GM03348 (cell line): ENCODE measurements at places on chromosomes 2 and 18.
A peak's percentile ranks its signal among the peaks of the same experiment; 100 is the strongest.

GRCh38 chr18:46421973-46422551 is 235.0 kb downstream of the LOXHD1 start:
- DNase-seq, result no peak

GRCh38 chr2:28406-28975 is 17.8 kb downstream of the FAM110C start:
- DNase-seq, result no peak

GRCh38 chr2:65186872-65187851 is 40.5 kb upstream of the ACTR2 start:
- DNase-seq, result peak; percentile 91

DNA sequence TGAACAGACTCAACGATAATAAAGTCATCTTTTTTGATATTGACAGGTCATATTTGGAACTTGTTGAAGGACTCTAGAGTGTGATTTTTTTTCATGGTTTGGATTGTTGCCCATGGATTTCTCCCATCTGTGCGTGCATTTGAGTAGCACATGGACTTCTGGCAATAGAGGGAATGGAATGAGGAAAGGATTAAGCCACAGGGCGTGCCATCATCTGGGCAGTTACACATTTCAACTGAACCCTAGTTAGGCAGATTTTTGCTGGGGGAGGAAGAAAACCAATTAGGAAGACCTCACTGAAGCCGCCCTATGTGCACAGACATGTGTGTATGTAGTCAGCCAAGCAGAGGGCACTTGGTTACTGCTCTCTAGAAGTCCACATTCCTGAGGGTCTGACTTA is 72.6 kb downstream of the TPGS2 start:
- DNase-seq, result peak; percentile 82

DNA sequence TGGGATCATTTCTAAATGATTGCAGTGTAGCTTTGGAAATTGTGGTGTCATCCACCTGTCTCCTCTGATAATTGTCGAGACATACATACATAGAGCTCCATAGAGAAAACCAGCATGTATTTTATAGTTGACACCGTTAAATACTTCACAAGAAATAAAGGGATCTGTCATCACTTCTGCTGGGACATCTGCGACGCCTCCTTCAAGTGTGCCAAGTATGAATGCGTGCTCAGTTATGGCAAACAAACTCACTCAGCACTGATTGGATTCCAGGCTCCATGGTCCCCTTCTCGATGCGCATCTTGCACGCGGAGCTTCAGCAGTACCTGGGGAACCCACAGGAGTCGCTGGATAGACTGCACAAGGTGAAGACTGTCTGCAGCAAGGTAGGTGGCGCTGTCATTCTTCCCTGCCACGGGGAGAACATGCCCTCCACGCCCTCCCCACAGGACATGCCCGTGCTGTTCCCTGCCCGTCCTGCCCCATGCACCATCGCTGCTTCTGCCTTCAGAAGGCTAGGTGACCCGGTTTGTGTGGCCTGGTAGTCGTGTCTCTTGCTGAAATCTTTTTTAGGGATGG is 64.1 kb downstream of the TRAPPC12 start:
- DNase-seq, result no peak

DNA sequence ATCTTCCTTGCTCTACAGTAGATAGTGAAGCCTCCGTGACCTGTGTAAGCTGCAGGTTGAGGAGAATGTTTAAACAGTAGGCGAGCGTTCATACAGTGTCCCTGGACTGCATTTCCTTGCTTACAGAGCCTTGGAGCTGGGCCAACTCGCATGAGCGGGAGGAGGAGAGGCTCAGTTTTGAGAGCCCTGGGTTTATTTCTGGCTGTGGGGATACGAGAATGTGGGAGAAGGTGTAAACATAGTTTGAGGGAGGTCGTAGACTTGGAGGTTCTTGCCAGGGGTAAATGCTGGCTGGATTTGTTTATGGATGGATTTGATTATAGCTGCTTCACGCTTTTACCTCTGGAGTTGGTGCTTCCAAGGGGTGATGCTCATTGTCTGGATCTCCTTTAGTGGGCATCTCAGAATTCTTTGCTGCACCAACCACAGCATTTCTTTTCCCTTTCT is 20.8 kb downstream of the CRIM1 start:
- no peak for DNase-seq

- DNase-seq, result no peak
Measured at GRCh38 chr2:233828546-233829192, 25.7 kb downstream of the HJURP start.

DNA sequence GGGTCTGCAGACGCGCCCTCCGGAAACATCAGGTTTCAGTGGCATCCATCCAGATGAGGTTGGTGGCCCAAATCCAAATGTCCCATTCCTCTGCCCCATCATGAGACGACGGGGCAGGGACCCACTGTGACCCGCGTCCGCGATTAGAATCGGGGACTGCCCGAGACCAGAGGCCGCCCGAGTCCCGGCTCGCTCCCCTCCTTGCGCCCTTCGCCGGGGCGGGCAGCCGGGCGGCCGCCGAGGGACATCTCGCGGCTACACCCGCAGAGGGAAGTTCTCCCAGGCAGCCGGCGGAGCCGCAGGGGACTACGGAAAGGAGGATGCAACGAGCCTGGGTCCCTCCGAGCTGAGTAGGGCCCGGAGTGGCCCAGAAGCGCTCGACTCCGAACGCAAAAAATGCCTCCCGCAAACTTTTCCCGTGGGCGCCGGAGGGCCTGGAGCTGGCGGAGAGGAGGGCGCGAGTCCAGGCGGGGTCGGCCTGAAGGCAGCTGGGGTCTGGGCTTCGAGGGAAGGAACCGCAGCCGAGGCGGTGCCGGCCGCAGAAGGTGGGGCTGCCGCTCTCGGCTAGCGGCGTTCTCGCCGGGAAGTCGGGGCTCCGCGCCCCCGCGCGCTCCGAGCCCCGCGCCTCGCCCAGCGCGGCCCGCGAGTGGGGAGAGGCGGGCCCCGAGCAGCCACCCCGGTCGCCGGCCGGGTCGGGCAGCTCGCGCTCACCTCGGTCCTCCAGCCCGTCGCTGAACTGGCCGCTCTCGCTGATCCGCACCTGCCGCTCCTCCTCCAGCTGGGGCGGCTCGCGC is 580 bp downstream of the TMEM163 start:
- DNase-seq, result peak; percentile 33

- DNase-seq, result no peak
Measured at GRCh38 chr2:231794383-231794782, 8.1 kb downstream of the COPS7B start.

DNA sequence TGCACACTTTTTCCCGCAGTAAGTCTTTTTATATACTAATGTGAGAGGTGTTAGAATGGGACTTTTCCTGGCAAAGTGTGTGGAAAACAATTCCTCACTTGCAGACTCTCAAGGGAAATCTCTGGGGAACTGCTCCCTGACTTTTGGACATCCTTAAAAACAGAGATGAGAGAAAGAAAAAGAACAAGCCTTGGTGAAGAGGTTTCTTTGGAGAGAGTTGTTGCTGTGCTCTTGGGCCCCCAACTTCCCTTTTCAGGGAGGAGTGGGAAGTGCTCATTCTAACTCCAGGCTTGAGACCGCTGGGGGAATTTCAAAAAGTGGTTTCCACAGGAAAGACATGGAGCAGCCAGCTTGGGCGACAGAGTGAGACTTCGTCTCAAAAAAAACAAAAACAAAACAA is 142.6 kb upstream of the SPRED2 start:
- DNase-seq, result no peak

GRCh38 chr2:203018181-203018580 is 3.5 kb downstream of the NBEAL1 start:
- no peak for DNase-seq

DNA sequence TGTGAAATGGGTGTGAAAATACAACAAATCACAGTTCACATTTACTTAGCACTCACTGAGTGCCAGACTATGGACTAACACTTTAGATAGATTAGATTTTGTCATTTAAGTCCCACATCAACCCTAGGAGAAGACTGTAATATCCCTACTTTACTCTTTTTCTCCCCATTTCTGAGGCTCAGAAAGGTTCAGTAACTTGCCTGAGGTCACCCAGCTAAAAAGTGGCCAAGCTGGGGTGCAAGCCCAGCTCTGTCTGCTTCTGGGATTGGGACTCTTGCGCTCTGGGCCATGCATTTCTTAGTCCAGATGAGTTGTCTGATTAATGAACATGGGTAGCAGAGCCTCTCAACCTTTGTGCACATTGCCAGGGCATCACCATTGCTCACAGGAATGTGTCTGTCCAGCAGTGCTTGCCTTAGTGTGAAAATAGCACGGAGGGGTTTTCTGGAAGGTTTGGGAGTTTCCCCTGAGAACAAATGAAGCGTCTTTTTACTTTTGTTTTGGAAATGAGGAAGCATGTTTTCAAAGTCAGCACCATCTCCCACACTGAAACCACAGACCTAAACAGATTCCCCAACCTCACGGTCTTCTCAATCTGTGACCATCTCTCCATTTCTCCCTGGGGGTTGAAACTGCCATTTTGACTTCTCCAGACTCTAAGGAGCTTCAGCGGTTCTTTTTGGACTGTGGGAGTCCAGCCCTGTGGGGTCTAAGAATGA is 31.9 kb downstream of the NRP2 start:
- no peak for DNase-seq

GRCh38 chr18:78742218-78742745 is 237.3 kb upstream of the SALL3 start:
- no peak for DNase-seq

DNA sequence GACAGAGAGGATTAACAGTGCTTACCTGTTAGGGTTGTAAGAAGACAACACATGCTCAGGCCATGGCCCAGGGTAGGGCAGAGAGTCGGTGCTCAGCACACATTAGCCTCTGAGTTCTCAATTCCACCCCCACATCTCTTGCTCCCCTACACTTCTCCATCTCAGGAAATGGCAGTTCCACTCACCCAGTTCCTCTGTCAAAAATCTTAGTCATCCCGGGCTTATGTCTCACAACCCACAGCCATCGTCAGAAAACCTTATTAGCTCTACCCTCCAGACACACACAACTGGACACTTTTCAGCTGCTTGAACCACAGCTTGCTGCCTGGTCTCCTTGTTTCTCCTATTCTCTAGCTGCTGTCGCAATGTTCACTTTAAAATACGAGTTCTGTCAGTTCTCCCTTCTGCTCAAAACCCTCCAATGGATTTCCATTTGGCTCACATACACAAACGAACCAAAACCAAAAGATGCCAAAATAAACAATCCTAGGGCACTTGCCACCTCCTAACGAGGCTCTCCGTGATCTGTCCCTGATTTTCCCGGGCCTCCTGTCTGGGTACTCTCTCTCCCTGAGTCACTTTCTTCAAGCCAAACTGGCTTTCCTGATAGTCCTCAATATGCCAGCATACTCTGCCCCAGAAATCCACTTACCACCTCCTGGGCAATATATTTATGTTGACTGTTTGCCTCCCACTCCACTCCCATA is 89.7 kb downstream of the KCTD1 start:
- no peak for DNase-seq

DNA sequence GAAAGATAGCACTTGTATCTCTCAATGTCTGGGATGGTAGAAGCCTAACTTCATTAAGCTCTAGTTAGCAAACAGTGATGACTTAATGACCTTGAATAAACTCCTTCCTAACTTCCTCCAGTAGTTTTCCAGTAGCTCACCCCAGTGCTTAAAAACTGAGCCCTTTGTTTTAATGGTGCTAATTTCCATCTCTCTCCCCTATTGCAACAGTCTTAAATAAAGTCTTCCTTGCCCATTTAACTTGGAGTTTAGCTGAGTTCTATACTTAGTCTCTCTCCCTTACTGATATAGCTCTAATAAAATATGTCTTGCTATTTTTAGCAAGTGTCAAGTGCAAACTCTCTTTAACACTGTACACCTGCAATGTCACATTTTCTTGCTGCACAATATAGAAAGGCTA is 267.0 kb downstream of the CCDC85A start:
- no peak for DNase-seq

DNA sequence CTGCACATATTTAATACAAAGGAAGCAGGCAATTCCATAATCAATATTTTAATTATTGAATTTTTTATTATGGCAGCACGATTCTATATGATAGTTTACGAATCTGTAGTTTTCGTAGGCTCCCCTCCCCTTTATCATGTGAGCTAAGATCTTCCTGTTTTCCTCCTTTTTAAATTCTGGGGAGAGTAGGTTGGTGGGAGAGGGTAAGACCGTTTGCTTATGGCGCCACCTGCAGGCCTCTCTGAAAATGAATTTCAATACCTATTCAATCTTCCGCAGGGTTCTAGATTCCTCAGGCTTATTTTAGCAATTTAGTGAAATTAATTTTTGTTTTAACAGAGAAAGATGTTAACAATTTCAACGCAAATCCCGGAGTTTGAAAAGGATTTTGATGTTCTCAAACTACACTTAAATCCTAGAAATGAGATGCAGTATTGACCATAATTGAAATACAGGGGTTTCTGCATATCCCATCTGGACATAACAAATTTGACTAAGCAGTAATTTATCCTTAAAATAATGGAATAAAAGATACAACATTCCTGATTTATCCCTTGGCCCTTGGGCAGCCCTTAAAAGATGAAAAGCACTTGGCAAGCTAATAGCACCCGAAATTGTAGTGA is 12.8 kb upstream of the GBX2 start:
- peak; percentile 82 for DNase-seq

- DNase-seq, result no peak
Measured at GRCh38 chr2:30363406-30363805, 83.6 kb upstream of the LCLAT1 start.

DNA sequence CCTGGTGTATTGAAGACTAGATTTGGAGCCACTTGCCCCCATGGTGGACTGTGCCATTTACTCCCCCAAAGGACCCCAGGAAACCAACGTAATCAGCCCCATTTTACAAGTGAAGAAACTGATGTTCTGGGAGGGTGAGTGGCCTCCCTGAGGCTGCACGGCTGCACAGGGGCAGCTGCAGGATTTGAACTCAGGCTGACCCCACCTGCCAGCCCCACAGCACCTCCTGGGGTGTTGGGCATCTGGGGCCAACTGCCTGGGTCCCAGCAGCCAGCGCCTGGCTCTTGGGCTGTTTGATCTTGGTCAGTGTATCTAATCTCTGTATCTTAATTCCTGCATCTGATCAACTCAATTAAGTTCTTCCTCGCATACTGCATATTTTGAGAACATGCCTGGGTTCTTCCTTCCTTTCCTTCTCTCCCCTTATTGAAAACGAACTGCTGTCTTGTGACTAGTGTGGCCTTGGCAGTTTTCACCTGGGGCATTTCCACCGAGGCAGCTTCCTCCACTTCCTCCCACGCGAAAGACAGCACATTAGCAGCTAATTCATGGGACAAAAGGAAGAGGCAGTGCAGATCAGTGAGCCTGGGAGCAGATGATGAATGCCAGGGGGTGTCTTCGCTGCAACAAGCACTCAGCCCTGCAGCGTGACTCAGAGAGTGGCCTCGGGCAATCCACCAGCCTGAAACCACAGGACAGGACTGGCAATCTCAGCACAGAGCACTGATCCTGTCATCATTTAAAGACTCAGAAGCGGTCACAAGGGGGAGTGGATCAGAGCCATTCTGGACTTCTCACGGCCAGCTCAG is 184.1 kb upstream of the RAB12 start:
- peak; percentile 82 for DNase-seq

GRCh38 chr2:239666855-239667376 is 266.1 kb upstream of the HDAC4 start:
- DNase-seq, result no peak

DNA sequence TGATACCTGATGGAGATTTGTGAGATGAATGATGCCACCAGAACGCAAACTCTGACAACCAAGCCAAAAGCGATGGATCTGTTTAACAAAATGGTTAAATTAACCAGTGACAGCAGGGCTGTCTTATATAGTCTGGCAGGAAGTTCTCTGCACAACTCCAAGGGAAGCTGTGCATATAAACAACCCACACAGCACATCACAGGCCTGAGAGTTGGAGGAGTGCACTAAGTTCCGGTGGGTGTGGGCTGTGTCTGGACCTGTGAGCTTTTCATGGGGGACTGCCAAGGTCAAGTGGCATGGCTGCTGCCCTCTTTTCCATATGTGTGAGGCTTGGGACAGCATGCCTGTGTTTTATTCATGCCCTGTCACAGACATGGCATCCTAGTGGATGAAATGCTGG is 414.6 kb upstream of the TRIB2 start:
- no peak for DNase-seq

GRCh38 chr2:204415406-204416181 is 129.7 kb upstream of the PARD3B start:
- no peak for DNase-seq
